Stimulated activated naive CD8-positive, alpha-beta T cell treated with anti-CD3 and anti-CD28 coated beads, Interleukin-15, Interleukin-2, amounts not matched to agents 100 U/mL and 50 U/mL, for 24 hours (primary cell): ENCODE measurements at places on chromosomes 4 and X.
A peak's percentile ranks its signal among the peaks of the same experiment; 100 is the strongest.

GRCh38 chrX:1442016-1442665, 10.6 kb downstream of the ASMTL start:
- peak; percentile 1 for DNase-seq

GRCh38 chr4:8347660-8348059, 78.1 kb downstream of the HTRA3 start:
- DNase-seq, result no peak

- no peak for DNase-seq
Measured at GRCh38 chrX:20260885-20261284, 5.8 kb downstream of the RPS6KA3 start.

DNA sequence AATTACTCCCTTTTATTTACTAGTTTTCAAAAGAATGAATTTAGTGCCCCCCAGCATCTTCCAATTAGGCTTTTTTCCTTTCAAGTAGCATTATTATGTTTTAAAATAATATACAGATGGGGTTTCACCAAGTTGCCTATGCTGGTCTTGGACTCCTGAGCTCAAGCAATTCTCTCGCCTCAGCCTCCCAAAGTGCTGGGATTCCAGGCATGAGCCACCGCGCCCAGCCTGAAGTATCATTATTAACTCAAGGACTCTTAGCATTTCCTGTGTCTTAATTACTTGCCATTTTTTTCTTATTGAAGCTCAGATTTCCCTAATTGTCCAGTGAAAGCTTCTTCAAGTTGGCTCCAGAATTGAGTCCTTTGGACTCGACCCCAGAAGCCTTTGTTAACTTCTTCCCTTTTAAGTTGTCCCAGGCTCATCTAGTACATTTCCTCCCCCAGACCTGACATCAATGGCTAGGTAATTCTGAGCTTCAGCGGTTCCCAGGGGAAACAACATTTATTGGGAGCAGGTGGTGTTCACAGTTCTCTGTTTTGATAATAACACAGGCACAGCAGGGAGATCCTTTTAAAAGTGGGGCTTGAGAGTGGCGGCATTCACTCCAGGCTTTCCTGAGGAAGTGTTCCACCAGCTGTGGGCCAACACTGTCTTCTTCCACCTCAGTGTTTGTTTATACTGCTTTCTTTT, 10.0 kb downstream of the SAT1 start:
- DNase-seq, result no peak

DNA sequence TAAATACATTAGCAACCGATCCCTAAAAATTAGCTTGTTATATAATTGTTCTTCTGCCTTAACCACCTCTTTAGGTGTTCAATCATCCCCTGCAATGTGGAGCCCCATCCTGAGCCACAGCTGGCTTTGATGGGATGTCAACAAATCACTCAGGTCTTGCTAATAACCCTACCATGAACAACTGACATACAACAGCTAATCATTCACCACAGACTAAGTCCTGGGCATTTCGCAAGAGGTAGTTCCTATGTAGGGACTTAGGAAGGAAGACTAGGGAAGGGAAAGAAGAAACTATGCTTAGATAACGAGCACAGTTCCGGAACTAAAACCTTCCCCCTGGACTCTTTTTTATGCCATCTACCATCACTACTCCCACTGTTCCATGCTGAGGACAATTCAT, 63.6 kb upstream of the PTCHD1 start:
- DNase-seq, result no peak

DNA sequence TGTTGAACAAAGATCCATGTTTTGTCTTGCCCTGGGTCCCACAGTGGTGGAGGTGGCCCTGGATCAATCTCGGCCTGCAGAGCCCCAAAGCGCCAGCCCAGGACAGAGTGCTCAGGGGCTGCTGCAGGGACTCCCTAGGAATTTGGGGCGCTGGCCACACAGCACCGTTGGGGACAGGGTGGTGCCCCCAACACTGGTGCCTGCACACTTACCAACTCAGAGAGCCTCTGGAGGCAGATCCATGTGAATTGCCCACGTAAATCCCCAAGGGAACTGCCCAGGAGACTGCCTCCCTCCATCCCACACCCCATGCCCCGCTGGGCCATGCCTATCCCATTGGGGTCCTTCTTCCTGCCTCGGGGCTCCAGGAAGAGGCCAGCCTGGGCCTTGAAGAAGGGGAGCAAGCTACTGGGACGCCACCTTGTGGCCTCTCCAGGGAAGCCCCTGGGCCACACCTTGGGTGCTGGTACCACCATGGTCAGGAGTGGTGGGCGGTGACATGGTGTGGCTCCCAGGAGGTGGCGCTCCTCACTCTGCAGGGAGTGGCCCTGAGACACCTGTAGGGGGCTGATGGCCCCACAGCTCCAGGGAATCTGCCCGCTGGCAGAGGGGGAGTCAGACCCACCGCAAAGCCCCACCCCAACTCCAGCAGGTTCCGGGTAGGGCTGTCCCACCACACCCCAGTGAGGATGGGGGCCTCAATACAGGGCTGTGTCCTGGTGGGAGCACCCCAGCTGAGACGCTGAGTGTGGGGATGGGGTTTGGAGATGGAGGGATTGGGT, 22.8 kb downstream of the CFAP99 start:
- peak; percentile 85 for DNase-seq

DNA sequence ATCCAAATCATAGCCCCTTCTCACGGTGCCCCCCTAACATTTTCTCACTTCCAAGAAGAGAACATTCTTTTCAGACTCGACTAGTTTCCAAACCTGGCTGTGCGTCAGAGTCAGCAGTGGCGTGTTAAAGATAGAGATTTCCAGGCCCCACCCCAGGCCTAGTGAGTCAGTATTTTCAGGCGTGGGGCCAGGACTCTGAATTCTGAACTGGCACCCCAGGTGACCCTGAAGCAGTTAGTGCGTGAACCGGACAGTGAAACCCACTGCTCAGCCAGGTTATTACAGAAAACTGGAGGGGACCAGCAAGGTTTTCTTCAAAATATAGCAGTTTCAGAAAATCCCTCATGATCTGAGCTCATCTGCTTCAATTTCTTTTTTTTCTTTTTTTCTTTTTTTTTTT, 35.0 kb upstream of the BCOR start:
- no peak for DNase-seq

- no peak for DNase-seq
Measured at GRCh38 chr4:148004228-148004857, 272.5 kb downstream of the ARHGAP10 start.

- no peak for DNase-seq
Measured at GRCh38 chr4:121062521-121062920, 9.8 kb downstream of the NDNF start.

GRCh38 chr4:173506597-173507211, 23.3 kb downstream of the HAND2 start:
- no peak for DNase-seq

DNA sequence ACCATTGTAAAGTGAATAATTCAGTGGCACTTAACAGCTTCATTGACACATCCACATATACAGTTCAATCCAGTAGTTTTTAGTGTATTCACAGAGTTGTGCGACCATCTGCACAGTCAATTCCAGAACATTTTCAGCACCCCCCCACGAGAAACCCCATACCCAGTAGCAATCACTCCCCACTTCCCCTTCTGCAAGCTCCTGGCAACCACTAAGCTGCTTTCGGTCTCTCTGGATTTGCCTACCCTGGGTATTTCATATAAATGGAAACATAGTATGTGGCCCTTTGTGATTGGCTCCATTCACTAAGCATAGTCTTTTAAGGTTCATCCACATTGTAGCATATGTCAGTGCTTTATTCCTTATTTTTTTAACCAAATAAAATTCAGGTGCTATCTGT, 10.0 kb downstream of the MSL3 start:
- DNase-seq, result no peak

- DNase-seq, result no peak
Measured at GRCh38 chr4:46956451-46956850, 36.9 kb downstream of the GABRA4 start.

- DNase-seq, result peak; percentile 25
Measured at GRCh38 chr4:184252136-184253071, 34.7 kb upstream of the ENPP6 start.

DNA sequence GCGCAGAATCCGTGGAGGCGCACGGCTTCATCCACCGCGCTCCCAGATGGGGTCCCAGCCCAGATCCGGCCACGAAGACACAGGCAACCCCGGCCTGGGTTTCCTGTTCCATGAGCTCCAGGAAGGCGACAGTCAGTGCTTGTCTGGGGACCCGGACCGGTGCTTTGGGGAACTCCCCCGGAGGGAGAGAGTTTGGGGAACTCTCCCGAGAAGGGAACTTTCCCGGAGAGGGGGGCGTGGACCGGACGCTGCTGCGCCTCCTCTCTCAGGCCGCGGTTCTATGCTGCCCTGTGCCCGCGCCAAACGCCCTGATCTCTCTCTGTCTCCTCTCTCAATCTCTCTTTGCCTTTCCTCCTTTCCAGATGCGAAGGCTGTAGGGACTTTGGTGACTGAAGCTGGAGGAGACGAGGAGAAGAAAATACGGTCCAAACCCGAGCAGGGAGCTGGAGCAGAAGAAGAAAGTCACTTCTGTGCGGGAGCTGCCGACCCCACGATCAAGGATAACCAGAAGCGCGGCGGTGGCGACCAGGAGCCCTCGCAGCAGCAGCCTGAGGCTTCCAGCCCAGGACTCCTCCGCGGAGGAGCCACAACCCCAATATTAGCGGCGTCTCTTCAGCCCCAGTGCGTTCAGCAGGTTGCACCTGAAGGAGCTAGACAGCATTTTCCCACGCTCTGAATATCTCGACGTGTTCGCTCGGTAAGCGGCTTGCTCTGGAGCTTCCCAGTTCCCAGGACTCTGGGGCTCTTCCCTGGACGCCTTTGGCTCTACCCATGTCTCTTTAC, 47.6 kb upstream of the NKAP start:
- no peak for DNase-seq

DNA sequence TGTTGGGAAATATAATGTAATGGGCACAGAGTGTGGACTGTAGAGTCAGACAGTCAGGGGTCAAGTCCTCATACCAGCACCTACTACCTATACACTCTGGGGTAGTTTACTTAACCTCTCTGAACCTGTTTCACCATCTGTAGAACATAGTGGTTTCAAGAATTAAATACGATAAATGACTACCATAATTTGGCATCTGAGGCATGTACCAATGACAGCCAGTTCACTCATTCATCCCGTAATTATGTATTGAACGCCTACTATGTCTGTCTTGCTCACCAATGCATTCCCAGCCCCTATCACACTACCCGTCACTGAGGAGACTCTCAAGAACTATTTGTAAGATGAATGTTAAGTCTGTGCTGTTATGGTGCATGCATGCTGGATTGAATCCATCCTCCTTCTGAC, 2.0 kb upstream of the FGB start:
- DNase-seq, result no peak

DNA sequence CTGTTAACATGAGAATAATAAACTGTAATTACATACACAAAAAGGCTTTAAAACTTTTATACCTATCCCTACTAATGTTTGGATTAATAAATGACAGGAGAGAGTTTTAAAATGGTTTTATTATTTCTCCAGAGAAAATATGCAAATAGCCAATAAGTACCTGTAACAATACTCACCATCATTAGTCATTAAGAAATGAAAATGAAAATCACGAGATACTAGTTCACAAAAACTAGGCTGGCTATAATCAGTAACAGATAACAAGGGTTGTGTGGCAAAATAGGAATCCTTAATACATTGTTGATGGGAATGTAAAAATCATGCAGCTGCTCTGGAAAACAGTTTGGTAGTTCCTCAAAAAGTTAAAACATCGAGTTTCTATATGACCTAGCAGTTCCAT, 25.2 kb upstream of the AP1AR start:
- DNase-seq, result no peak

DNA sequence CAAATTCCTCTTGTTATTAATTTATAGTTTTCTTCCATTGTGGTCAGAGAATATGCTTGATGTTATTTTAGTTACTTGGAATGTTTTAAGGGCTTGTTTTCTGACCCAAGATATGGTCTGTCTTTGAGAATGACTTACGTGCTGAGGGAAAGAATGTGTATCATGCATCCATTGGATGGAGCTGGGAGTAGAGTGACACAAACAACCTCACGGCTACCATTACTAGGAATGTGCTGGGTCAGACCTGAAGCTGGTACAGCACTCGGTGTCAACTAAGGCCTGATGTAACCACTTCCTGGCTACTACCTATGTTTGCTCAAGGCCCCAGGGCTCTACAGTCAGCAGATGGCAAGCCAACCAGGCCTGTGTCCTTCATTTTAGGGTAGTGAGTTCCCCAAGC, 257.8 kb downstream of the FAT4 start:
- DNase-seq, result no peak

DNA sequence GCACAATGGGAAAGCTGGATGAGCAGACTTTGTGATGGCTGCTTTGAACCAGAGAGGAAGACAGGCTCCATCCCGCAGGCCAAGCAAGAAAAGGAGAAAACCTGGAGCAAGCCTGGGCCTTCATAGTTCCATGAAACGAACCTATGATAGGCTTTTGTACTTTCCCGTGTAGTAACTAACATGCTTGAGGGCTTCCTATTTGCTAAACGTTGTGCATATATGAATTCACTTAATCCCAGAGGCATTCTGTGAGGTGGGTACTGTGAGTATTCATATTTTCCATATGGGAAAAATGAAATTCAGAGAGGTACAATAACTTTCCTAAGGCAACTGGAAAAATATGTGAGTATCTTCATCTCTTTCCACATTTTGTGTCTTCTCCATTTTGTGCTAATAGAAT, 13.6 kb upstream of the APBB2 start:
- DNase-seq, result no peak

DNA sequence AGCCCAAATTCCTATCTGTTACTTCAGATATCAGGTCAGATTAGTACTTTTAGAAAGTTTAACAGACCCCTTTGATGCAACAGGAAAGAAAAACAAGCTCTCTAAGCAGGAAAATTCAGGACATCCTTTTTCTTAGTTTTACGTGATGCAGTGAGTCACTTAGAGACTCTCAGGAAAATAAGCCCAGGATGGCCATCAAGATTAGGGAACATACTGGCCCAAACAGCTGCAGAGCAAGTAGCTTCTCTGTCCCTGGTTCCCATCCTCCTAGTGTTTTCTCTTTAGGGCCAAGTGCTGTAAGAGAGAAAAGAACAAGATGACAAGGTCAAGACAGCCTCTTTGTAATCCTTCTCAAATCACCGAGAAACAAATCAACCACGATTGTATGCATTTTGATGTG, 219.1 kb downstream of the ZNF674 start:
- DNase-seq, result no peak

DNA sequence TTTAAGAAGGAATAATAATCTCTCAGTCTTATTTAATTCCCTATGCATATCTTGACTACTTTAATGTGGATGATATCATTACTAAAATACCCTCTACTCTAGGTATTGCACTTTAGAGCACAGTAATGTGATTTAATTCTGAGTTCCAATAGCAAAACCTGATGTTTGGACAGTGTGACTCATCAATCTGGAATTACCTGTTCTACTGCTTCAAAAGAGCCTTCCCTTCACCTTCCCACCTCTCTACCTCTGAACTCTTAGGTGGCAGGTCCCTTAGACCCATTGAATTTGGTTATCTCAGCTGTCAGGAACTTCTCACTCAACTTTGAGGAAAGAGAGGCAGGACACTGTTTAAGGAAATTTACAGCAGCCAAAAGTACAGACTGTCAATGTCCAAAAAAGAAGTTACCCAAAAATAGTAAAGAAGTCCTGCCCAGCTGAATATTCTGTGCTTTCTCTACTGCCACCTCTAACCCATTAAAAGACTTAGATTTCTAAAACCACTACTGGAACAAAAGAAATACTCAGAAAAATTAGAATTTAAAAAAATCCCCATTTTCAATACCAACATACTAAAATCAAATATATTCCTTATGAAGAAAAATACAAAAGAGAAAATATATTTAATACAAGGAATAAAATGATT, 123.1 kb upstream of the GPM6A start:
- no peak for DNase-seq
